ENCODE measurements at places on chromosomes 6 and 20.

GRCh38 chr20:20561841-20562240 lies 150.6 kb downstream of the RALGAPA2 start:
- DNase-seq: no peak

DNA sequence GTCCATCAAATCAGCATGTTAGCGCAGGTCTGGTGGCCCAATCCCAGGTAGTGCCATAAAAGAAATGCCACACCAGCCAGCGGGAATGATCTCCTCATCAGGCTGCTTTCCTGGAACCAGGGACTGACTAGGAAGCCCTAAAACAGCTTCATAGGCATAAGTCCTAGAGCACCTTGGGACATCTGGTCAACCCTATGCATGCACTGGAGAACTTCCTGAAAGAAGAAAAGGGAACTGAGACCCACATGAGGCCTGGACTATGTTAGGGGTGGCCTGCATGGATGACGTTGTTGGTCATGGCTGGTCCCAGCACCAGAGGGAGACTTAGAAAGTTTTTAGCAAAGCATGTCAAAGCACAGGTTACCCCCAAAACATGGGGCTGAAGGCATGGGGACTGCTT lies 7.6 kb upstream of the KCNK16 start:
- no peak for DNase-seq

DNA sequence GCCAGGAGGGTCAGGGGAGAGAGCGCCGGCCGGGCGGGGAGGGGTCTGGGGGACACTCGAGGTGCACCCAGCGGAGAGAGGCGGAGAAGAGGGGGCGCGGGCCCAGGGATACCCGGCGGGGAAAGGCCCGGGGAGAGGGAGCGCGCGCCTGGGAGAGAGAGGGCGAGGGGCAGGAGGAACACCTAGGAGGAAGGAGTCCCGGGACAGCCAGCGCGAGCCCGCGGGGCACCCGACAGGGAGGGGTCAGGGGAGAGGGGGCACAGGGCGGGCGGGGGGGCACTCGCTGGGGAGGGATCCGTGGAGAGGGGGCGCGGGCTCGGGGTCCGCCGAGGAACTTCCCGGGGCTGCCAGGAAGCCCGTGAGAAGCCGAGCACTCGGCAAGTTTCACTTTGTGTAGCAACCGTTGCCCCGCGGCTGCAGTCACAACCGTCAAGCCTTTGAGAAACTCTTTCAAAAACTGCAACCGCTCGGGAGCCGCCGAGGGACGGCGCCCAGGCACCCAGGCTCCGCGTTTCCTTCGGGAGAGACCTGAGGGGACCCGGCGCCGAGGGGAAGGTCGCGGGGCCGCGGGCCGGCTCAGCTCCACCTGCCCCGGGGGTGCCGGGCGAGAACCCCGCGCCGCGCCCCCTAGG lies 471 bp downstream of the EZR start:
- DNase-seq: peak; percentile 58

DNA sequence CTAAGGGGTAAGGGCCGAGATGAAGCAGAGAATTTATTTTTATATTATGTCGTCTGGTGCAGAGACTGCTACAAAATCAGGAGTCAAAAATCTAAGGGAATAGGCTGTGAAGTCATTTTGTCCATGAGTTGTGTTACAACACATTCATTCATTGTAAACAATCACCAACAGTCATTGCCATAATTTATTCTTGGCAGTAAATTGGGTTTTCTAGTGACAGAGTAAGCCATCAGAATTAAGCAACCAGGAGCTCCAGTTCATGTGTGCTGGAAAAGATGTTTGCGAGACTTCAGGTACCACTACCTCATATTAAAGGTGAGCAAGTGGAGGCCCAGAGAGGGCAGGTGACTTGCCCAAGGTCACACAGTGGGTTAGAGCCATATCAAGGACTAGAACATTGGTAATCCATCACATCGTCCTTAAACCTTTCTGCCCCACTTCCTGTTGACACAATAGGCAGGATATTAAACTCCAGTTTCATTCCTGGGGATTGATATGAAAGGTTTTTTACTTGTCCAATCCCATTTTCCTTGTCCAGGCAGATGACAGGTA lies 46.0 kb downstream of the E2F3 start:
- DNase-seq: no peak

DNA sequence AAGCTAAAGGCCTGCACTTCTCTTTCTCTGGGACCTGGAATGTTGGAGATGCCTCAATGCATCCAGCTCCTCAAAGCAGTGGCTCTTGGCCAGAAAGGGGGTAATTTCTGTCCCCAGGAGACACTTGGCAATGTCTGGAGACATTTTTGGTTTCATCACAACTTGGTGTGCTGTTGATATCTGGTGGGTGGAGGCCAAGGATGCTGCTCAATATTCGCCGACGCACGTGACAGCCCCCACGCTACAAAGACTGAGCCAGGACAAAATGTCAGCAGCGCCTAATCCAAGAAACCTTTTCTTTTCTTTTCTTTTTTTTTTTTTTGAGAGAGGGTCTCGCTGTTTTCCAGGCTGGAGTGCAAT lies 79.8 kb downstream of the SULF2 start:
- DNase-seq: peak; percentile 81

DNA sequence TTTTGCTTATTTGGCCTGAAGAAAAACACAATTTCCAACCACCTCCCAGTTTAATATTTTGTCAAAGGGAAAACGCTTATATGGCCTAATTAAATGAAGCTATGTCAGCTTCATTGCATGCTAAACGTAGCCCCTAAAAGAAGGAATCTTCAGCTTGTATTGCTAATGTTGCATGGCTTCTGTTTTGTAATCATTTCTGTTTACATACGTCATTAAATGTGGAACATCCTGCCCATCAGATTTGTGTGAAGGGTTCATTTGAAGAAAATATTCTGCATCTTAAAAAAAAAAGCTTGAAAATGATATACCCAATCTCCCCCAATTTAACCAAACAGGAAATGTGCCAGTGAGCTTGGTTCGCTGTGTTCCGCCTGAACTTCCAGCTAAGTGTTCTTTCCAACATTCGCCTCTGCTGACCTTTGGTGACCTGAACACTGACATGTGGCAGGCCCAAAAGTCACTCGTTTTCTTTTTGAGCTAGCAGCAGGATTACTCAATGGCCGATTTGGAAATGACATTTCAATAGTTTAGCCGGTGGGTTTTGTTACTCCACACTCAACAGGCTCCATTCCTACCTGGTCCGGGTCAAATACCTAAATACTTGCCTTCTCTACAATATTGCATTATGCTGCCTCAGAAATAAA lies 12.7 kb upstream of the SIRT5 start:
- DNase-seq: peak; percentile 48

DNA sequence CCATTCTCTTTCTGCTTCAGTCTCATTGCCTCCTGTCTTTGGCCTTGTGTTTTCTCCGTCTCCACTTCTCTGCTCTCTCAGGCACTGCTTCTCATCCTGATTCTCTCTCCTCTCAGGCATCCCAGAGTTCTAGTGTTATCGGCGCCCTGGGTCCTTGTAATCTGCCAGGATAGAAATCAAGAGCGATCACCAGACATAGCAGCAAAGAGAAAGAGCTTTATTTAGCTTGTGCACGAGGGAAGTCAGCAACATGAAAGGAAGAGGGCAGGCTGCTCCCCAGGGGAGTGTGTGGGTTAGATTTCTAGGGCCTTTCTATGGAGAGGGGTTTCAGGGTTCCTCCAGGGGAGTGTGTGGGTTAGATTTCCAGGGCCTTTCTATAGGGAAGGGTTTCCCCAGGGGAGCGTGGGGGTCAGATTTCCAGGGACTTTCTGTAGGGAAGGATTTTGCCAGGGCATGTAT lies 32.5 kb downstream of the SUN5 start:
- no peak for DNase-seq

DNA sequence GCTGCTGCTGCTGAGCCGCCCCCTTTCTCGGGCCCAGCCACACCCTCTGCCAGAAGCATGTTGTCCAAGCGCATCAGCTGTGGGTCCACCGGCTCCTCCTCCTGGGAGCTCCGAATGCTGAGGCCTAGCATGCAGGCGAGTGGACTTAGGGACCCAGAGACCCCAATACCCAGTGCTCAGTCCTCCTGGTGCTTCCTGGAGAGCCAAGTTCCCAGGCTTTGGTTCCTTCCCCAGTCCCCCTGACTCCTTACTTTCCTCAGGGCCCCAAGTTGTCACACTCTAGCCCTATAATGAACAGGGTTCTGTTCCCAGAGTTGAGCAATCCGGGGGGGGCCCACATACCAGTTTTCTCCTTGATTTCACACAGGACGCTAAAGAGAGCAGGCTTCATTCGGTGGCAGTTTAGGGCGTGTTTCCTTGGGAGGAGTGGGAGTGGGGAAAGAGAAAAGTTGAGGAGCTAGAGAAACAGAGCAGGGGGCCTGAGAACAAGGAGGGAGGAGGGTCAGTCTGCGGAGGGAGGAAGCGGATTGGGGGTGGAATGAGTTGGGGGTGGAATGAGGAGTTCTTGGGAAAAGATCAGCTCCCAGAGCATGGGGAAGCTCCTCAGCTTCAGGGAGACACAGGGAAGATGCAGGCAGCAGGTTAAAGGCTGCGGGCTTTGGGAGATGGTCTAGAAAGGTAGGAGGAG lies 1.5 kb downstream of the PBX2 start:
- DNase-seq: no peak

DNA sequence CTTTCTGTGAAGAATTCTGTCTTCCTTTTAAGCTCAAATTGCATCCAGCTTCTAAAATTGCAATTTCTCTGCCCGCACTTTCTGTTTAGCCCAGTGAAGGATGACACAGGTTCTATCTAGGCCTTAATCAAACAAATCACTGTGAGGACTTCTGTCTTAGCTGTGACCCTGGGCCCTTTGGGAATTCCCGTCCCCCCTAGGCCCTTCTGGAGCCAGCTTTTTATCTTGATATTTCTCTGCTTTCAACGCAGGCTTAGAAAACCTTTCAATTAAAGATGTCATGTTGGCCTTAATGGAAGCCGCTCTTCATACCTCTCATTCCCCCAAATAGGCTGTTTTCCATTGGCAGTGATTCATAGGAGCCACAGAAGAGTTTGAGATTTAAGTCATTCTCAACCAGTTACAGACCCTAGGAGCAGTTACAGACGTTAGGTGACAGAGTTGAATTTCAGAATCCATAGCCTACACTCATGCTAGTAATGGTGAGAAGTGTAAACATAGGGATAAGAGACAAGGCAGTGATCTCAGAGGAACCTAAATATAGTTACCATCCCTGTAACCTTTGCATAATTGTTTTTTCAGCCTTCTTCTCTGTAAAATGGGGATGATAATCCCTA lies 74.8 kb upstream of the FLRT3 start:
- no peak for DNase-seq

- peak; percentile 85 for DNase-seq
Observed at GRCh38 chr20:41003143-41003935, 25.3 kb upstream of the TOP1 start.

- DNase-seq: peak; percentile 48
Observed at GRCh38 chr20:20568604-20569205, 143.7 kb downstream of the RALGAPA2 start.

DNA sequence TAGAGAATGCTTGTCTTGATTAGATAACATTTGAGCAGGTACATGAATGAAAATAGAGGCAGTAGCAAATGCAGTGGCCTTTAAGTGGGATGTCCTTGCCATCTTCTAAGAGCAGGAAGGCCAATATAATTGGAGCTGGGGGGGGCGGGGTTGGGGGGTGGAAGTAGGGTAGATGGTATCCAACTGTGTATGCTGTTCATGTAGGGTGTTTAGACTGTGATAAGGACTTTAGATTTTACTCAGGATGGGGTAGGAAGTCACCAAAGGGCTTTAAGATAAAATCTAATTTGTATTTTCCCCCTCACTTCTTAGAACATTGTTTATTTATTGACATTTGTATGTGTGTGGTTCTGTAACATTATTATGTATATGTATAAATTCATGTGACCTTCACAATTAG lies 12.0 kb downstream of the TAB2 start:
- DNase-seq: no peak

DNA sequence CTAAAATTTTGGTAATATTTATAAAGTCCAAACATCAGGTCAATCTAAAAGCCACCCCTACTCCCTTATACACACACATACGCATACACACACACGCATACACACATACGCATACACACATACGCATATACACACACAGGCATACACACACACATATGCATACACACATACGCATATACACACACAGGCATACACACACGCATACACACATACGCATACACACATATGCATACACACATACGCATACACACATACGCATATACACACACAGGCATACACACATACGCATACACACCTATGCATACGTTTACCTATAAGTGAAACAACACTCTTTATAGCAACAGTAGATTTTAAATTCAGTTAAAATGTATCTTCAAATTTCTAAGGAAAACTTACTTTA lies 112.8 kb upstream of the C6orf118 start:
- no peak for DNase-seq

DNA sequence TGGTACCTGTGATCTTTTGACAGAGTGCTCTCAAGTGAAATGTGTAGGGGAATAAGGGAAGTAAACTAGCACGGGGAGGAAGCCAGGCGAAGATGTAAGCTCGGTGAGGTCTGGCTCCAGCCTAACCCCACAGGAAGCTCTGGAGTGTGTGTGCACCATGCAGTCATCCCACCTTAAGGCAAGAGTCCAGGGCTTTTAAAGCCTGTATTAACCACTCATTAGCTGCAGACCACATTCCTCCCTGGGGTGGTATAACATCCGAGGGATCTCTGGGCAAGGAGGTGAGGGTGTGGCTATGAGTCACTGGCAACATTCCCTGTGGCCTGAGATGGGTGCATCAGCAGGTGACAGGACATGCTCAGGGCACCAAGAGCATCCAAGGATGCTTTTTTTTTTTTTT lies 12.5 kb upstream of the RANBP9 start:
- no peak for DNase-seq

DNA sequence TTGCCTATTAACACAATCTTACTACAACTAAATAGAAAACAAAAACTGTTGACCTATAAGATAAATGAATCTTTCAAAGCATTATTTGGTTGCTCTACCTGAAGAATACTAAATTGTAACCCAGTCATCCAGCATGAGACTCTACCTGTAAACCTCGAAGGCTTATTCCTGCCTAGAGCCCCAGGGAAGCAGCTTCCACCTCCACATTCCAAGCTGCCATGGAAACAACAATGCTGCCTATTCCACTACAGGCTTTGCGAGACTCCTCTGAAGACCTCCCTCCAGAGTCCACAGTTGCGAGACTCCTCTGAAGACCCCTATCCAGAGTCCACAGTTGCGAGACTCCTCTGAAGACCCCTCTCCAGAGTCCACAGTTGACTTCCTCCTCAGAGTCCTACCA lies 15.7 kb downstream of the GMDS start:
- no peak for DNase-seq

GRCh38 chr20:35870541-35871258 lies 83.6 kb downstream of the SCAND1 start:
- DNase-seq: no peak

GRCh38 chr6:56593801-56594318 lies 48.8 kb downstream of the DST start:
- no peak for DNase-seq

- no peak for DNase-seq
Observed at GRCh38 chr6:13811627-13812358, 2.6 kb downstream of the MCUR1 start.

GRCh38 chr6:24140591-24140990 lies 14.6 kb downstream of the NRSN1 start:
- peak; percentile 21 for DNase-seq

DNA sequence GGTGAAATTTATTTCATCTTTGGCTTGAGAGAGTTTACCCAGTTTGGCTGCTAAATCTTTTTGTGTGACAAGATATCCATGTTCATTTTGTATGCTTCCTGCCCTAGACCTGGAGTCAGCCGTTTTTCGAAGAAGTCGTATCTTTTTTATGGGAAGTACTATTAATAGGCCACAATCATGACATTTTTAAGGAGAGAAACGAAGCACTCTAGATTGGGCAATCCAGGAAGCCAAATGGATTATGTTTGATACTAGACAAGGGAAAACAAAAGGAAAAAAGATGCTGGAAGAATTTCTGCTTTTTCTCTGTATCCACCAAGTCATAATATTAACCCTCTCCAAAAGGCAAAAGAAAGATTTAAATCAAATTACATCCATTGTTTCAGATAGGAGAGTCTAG lies 214.6 kb downstream of the HDGFL1 start:
- no peak for DNase-seq

Data from testis (tissue), 5 donors.